Hippocampal formation (tissue), 2 donors: ENCODE measurements at places on chromosomes 13 and 19.
A peak's percentile ranks its signal among the peaks of the same experiment; 100 is the strongest.

DNA sequence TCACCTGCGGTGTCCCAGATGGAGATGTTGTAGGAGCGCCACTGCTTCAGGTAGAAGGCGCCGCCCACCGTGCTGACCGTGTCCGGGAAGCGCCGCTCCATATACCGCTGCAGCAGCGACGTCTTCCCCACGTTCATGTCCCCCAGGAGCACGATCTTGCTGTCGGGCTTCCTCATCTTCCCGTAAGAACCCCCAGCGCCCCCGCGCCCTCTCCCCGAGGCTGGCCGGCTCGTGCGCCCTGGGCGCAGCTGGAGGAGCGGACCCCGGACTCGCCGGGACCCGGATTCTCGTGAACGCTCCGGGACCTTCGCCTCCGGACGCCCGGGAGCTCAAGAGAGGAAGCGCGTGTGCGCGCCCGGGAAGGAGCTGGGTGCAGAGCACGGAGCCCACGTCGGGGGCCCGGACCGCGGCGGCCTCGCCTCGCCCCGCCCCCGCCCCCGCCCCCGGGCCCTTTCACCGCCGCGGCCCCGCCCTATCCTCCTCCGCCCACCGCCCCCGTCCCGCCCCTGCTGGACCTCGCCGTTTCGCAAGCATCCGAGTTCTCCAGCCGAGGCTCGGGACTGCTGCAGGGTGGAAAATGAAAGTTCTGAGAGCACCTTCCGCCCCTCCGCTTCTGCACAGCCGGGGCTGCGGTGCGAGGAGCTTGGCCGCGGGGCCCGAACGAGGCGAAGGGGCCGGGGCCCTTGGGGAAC lies at the start of gene RAB20:
RAB20 (minus strand) TSS at position 379 of the 692 bp plus-strand sequence; CDS start at position 176, 203 bp downstream.
- no peak for DNase-seq

DNA sequence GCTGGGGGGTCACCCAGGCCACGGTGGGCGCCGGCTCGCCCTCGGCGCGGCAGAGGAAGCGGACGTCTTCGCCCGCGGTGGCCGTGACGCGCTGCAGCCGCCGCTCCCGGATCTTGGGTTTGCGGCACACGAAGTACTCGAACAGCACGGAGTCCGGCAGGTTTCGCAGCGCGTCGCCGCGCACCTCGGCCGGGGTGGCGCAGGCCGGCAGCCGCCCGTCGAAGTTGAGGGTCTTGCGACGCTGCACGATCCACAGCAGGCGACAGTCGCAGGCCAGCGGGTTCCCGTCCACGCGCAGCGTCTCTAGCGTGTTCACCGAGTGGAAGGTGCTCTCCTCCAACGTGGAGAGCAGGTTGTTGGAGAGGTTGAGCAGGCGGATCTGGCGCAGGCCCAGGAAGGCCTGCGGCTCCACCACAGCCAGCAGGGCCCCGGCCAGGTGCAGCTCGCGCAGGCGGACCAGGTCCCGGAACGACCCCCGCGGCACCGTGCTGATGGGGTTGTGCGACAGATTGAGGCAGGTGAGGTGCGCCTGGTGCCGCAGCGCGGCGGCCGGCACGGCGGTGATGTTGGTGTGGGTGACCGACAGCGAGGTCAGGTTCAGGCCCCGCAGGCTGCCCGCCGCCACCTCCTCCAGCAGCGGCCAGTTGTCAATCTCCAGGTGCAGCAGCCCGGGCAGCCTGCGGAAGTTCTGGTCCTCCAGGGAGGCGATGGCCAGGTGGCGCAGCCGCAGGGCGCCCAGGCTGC lies 8.6 kb upstream of the PEAK3 start:
- no peak for DNase-seq

DNA sequence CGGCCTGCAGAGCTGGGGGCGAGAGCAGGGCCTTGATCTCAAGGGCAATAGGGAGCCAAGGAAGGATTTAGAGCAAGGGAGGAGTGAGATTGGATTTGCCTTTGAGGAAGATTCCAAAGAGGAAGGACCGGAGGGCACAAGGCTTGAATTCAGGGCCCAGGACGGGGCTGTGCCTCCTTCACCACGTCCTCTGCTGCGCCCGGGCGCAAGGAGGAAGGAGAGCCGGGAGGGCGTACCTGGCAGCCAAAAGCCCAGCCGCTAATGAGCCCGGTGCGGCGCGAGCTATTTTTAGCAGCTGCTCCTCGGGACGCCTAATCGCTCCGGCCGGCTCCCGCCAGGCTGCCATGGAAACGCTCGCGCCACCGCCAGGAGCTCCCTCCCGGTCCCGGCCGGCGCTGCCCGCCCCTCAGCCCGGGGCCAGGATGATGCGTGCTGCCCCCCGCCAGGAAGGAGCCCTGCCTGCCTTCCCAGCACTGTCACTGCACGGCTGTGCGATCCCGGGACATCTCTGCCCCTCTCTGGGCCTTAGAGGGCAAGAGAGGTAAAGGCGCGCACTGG lies 31.3 kb downstream of the TINCR start:
- no peak for DNase-seq

DNA sequence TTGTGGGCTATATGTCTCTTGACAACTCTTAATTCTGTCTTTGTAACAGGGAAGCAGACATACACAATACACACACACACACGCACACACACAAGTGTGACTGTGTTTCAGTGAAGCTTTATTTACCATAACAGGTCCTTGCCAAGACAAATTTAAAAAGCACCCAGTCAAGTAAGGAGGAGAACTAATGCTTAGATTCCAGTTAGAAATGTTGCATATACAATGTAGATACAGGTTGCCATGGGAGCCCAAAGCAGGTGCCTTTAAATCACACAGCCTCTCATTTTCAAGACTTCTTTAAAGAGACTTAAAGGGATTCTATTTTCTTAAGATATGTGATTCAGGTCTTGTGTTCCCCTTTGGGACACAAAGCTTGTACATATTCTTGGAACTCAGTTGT lies 1551.9 kb downstream of the EFNB2 start:
- no peak for DNase-seq

GRCh38 chr13:40478775-40479174 lies 187.7 kb downstream of the FOXO1 start:
- DNase-seq, result no peak

- DNase-seq, result no peak
Measured at GRCh38 chr19:16235811-16236652, 38.3 kb downstream of the AP1M1 start.

DNA sequence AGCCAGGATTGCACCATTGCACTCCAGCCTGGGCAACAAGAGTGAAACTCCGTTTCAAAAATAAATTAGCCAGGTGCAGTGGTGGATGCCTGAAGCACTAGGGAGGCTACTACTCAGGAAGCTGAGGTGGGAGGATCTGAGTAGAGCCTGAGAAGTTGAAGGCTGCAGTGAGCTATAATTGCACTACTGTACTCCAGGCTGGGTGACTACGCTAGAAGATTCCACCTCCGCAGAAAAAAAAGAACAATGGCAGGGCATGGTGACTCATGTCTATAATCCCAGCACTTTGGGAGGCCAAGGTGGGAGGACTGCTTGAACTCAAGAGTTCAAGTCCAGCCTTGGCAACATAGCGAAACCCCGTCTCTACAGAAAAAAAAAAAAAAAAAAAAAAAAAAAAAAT lies 20.5 kb downstream of the HAUS8 start:
- DNase-seq, result no peak

DNA sequence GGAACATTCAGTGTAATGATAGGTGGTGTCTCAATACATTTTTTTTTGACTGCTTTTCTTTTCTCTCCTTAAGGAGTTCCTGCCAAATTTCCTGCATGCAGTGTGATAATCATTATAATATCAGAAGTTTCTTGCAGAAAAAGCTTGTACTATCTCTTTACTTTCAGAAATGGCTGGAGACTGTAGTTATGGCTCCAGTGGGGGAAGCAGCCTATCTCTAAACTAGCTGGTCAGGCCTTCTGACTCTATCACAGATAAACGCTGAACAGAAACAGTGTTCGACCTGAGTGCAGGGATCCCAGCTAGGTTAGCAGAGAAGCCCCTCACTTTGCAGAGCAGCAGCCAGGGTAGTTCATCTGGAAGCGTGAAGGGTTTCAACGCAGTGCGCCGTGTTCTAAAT lies 1.9 kb downstream of the CCNE1 start:
- DNase-seq, result no peak

GRCh38 chr19:10352764-10353671 lies 13.6 kb upstream of the ICAM3 start:
- DNase-seq, result no peak

- no peak for DNase-seq
Measured at GRCh38 chr13:45917019-45917418, 65.5 kb upstream of the SIAH3 start.

DNA sequence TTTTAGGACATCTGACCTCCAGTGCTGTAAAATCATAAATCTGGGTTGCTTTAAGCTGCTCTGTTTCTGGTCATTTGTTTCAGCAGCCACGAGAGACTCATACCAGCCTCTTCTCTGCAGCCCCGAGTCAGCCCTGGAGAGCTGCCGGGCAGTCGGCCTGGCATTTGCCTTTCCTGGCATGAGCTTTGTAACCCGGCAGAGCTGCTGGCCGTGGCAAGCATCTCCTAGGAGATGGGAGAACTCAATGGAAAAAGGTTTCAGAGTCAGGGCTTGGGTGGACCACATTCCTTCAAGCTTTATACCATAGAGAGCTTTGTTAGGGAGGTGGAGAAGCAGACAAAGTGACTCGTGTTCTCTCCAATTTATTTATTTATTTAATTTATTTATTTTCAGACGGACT lies 21.6 kb upstream of the CCL25 start:
- DNase-seq, result no peak

- no peak for DNase-seq
Measured at GRCh38 chr13:74450525-74450845, 316.3 kb upstream of the KLF12 start.

- DNase-seq, result no peak
Measured at GRCh38 chr13:33340631-33341030, 55.1 kb upstream of the STARD13 start.

DNA sequence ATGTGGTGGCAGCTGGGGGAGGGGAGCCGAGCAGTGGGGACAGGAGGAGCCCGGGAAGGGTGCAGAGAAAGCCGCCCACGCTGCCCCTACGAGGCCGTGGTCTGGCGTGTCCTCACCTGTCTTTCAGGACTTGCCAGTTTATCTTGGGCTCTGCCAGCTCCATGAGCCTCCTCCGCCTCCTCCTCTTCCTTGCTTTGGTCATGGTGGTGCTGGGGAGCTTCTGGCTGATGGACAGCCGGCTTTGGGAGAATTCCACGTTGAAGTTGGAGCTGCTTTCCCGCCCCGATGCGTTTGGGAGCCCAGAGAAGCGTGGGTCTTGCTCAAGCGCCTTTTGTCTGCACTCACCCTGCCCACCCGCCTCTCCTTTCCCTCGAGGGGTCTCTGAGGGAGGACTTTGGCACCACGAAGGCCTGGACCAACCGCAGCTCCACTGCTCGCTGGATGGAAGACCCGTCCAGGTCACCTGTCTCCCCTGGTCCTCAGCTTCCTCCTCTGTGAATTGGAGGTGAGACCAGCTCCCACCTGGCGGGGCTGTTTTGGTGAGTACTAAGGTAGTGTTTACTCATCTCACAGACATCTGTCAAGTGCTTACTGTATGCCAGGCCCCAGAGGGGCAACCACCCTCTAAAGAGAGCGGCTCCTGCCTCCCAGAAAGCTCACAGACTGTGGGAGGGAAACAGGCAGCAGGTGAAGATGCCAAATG lies 29.7 kb upstream of the MIER2 start:
- no peak for DNase-seq

DNA sequence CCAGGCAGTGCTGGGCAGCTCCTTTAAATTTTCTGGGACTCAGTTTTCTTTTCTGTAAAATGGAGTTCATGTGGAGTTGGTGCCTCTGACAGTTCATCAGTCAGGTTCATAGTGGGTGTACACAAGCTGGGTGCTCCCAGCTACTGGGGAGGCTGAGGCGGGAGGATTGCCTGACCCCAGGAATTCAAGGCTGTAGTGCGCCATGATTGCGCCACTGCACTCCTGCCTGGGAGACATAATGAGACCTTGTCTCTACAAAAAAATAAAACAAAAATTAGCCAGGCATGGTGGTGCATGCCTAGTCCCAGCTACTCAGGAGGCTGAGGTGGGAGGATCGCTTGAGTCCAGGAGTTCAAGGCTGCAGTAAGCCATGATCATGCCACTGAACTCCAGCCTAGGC lies 21.1 kb downstream of the IQCN start:
- no peak for DNase-seq

- DNase-seq, result no peak
Measured at GRCh38 chr19:14434543-14435319, 1.6 kb downstream of the PKN1 start.

GRCh38 chr19:13784731-13785452 lies 10.4 kb upstream of the ZSWIM4 start:
- DNase-seq, result peak; percentile 35

DNA sequence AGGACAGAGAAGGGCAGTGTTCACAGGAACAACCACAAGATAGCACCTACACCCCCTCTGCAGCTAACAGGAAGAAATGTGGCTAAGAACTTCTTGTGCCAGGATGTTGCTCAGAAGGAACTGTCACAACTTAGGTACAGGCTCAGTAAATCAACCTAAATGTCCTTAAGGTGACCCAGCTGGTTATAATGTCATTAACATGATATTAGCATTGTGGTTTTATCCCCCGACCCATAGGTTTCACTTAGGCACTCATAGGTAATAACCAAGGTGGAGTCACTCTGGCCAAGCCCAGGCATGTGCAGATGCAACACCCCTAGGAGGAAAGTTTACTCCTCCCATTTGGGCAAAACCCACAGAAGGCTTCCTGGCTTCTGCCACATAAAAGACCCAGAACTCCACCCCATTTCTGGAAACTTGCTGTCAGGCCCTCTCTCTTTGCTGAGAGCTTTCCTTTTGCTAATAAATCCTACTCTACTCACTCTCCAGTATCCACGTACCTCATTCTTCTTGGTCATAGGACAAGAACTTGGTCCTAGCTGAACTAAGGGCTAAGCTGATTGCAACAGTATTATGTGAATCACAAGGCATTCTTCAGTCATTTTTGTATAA lies 951.3 kb downstream of the SLITRK5 start:
- no peak for DNase-seq

- DNase-seq, result no peak
Measured at GRCh38 chr13:114264886-114265611, 16.4 kb upstream of the UPF3A start.

- DNase-seq, result no peak
Measured at GRCh38 chr13:50928102-50928501, 18.5 kb downstream of the RNASEH2B start.

DNA sequence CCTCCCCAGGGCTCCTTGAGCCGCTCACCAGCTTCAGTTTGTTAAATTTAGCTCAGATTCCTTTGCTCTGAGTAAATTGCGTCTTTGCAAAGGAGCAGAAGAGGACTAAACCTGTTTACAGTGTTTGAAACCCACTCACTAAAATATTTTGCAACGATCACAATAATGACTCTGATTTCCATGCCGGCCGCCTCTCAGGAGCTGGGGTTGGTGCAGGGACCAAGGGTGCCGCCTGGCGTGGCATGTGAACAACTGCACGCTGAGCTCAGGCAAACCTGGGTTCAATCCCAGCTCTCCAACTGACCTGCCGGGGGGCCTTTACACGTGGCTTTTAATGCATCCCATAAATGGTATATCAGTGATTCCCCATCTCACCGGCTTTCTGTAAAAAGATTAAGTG lies 68.7 kb upstream of the CACNA1A start:
- DNase-seq, result no peak

DNA sequence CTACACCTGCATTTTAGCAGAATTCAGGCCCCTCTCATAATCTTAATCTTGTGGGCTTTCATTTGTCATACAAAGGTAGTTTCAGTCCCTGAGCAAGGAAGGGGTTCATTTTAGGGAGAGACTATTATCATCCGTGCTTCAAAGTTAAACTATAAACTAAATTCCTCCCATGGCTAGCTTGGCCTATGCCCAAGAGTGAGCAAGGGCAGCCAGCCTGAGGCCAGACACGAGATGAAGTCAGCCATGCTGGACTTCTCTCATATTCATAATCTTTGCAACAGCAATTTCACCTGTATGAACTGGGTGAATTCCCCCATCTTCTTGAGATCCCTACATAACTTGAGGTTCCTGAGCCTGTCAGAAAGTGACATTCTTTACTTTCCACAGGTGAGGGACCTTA lies 13.0 kb downstream of the ERICH4 start:
- DNase-seq, result no peak

GRCh38 chr13:21676611-21677021 lies 5.7 kb downstream of the FGF9 start:
- DNase-seq, result no peak
